Activated gamma-delta T cell (primary cell): ENCODE measurements at places on chromosomes 1 and 21.

DNA sequence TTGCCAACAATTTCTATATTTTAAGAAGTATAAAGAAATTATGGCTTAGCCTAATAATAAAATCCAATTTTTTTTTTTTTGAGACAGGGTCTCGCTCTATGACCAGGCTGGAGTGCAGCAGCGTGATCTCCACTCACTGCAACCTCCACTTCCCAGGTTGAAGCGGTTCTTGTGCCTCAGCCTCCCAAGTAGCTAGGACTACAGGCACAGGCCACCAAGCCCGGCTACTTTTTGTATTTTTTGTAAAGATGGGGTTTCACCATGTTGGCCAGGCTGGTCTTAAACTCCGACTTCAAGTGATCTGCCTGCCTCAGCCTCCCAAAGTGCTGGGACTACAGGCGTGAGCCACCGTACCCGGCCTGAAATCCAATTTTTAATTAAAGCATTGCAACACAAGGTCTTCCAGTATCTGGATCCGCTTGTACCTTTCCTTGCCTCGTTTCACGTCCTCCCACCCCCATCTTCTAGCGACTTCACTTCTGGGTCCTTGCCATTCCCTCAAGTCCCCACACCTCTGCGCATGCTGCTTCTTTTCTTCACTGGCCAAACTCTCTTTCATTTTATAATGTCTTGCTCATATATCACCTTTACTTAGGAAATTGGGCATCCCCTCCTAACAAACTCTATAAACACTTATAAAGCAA is 2.3 kb downstream of the FUBP1 start:
- no peak for DNase-seq

DNA sequence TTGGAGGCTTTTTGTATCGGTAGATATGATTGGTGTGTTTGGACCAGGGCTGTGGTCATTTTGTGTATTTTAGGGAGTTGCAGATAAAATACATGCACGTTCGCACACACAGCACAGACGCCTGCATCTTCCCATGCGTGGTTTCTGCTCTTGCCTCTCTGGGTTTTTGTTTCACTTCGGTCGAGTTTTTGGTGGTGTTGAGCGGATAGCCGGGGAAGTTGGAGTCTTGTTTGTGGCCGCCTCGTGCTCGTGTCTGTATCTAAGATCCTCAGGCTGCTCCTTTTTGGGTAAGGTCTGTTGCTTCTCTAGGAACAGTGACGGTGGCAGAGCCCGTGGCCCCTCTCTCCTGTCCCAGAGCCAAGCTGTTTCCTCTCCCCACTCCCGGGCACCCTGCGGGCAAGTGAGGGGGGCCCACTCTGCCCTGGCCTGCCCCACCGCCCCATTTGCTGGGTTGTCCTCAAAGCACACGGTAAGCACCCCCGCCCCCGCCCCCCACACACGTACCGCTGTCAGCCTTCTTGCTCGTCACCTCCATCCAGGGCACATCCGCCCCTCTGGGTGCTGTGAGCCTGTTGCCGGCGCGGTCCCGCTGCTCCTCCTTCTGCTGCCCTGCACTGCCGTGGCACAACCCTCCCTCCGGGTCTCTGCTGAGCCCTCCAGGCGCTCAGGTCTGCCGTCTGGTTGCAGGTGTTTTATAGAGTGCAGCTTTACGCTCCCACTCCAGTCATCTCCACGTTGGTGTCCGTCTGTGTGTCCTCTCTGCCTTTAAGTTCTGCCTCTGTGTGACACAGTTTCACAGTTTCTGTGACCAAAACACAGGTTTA is 51.9 kb downstream of the AGPAT3 start:
- DNase-seq = peak; percentile 43

GRCh38 chr21:44428281-44428960 is 26.9 kb upstream of the LRRC3 start:
- DNase-seq = no peak

GRCh38 chr1:231248778-231249177 is 7.8 kb downstream of the GNPAT start:
- no peak for DNase-seq

GRCh38 chr1:216523449-216524190 is 100.4 kb upstream of the USH2A start:
- no peak for DNase-seq

DNA sequence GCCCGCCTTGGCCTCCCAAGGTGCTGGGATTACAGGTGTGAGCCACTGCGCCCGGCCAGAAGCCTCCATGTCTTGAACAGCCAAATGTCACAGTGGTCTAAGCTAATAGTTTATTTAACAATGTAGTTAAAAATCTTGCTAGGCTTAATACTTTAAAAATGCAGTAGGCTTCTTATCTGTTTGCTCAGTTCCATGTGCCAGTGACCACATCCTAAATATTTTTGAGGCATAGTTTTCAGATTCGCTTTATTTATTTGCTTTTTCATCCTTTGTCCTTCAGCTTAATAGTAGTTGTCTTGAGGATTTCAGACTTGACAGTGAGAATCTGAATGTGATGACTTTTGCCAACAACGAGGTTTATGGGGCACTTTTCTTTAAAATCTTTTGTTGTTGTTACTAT is 59.9 kb upstream of the PRRX1 start:
- DNase-seq = no peak

GRCh38 chr1:232951180-232951579 is 769 bp downstream of the NTPCR start:
- DNase-seq = no peak

DNA sequence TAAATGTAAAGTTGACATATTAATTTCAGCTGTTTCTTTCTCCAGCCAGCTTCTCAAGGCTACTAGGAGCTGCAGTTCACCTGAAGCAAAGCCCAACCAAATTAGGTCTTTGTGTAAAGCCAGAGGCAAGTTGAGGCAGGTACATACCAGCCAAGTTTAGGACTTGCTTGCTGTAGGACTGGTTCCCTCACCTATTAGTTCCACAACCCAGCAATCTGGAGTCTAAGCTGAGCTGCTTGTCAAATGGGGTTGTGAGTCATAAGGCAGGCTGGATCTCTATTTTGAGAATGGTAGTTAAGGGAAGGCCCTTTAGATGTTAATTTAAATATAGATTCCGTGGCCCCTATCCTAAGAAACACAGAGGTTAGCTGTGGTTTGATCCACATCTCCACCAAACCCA is 7.6 kb upstream of the FLG2 start:
- DNase-seq = no peak

GRCh38 chr1:89734442-89734841 is 86.4 kb upstream of the LRRC8D start:
- DNase-seq = no peak

- no peak for DNase-seq
These were observed 36.7 kb downstream of the MEF2D start for GRCh38 chr1:156463874-156464273.

DNA sequence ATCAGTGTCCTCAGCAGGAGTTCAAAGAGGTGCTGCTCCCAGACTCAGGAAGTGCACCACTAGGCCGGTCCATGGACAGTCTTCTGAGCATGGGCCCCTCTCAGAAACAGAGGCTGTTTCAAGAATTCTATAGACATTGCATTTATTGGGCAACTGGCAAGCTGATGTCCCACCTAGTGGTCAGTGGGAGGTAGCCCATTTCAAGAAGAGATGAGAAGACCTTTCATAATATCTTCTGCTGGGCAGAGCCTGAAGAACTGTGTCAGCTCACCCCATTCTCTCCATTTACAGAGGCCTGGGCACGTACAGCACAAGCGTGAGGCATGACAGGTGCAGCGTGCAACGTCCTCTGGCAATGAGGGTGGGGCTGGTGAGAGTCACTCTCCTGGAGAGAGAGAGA is 216.0 kb downstream of the DYRK1A start:
- no peak for DNase-seq

DNA sequence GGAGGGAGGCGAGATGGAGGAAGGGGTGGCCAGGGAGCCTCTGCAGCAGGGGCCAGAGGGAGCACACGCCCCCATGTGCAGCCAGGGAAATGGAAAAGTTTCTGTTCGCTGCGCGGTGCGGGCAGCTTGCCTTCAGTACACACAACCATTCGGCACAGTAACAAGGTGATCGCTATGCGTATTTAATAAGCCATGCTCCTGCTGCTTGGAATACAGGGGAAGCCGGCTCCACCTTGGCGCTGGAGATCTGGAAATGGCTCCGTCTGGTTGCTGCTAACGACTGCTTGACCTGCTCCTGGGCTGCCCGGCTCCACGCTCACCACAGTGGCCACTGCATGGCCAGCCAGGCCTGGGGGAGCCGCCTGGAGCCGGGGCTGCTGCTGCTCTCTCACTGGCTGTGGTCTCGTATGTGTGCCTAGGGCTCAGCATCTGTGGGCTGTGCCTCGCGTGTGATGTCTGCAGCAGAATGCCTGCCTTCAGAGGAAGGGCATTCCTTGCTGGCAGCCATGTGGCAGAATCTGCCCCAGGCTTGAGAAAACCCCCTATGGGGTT is 86.4 kb upstream of the ACTL8 start:
- DNase-seq = no peak

- no peak for DNase-seq
These were observed 72.5 kb downstream of the NTMT2 start for GRCh38 chr1:170218257-170218650.

- DNase-seq = no peak
These were observed 243.1 kb upstream of the PKN2 start for GRCh38 chr1:88441022-88441421.

DNA sequence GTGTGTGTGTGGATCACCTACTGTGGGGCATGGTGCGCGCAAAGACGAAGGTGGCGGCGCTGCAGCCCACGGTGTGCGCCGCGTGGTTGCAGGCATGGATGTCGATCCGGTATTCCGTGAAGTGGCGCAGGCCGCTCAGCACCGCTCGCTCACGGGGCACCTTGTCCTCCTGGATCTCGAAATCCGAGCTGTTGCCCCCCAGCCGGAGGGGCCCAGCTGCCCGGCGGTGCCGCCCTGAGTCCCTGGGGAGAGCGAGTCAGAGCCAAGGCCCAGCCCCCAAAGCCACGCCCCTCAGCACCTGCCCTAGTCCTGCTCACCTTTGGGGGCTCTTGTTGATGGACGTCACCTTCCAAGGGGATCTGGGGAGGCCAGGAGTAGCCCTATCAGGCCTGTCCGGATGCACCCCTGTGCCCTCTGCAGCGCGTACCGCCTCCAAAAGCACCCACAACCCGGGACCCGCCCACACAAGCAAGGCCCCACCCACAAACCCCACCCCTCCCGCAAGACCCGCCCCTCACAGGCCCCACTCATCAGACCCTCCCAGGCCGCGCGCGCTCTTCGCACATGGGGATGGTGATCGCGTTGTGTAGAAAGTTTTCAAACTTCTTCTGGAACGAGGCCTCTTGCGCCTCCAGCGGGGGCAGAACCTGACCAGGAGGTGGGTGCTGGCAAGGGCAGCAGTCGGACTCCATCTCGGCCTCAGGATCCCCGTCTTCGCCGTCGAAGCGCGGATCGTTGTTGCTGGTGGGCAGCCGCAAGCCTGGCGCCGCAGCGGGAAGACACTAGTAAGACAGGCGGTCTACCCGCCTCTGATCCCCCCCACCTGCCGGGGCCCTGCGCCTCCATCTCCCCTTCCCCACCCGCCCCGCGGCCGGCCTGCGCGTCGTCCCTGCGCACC is 13.6 kb downstream of the INSRR start:
- no peak for DNase-seq

GRCh38 chr1:18300376-18300775 is 180.4 kb upstream of the KLHDC7A start:
- DNase-seq = no peak

- no peak for DNase-seq
These were observed 8.2 kb upstream of the GRIK3 start for GRCh38 chr1:37042506-37042905.

GRCh38 chr1:209389258-209389657 is 194.3 kb upstream of the CAMK1G start:
- no peak for DNase-seq

DNA sequence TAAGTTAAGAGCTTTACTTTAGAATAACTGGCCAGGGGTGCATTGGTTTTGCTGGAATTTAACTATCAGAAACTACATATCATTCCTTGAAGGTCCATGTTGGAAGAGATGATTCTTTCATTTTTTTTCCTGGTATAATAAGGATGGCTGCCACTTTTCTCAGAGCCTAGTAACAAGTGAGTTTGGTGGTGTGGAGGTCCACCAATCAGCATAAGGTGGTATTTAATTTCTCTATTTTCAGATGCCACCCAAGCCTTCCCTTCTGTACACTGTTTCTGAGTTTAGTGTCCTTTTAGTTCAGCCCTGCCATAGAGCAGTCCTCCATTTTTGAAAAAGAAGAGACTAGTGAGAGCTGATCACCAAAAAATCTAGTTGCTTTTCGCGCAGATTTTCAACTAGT is 386.3 kb downstream of the USP25 start:
- no peak for DNase-seq

DNA sequence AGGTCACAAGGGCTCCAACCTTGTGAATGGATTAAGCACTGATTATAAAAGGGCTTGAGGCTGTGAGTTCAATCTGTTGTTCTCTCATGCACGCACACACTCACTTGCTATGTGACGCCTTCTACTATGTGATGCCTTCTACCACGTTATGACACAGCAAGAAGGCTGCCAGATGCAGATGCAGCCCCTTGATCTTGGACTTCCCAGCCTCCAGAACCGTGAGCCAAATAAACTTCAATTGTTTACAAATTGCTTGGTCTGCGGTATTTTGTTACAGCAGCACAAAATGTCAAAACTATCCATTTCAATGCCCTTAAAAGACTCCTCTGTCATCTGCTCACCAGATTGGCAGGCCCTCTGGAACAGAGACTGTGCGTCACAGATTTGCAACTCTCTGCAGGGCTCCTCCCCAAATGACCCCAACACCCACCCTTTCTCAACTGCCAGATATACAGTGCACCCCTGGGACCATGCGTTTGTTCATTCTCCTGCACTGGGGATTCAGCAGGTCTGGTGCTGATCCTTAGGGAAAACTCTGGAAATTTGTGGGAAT is 47.8 kb upstream of the KANK4 start:
- DNase-seq = no peak

DNA sequence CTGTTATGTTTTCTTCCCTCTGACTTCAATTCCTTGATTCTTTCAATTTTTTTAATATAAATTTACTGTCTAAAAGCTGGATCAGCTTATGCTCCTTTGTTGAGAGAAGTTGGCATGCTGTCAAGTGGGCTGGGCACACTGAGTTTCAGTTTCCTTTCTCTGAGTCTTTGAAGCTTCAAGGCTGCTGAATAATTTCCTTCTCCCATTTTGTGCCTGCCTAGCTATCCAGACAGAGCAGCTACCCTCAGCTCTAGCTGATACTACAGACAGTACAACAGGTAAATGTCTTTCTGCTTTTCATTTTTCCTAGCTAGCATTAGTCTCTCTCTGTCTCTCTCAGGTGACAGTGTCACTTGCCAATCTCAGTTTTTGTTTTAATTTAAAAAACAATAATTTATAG is at the start of gene IFI44:
IFI44 (plus strand) TSS at position 204 of the 400 bp plus-strand sequence. CDS start 365 bp downstream, outside the sequence.
- no peak for DNase-seq

- no peak for DNase-seq
These were observed 48.6 kb upstream of the EPS15 start for GRCh38 chr1:51567653-51568052.
